CD4-positive, alpha-beta T cell treated with Interleukin-15 for 1 hour (primary cell): ENCODE measurements at places on chromosomes 4 and X.

- DNase-seq = no peak
These were observed 203.1 kb downstream of the ARHGEF9 start for GRCh38 chrX:63581906-63582305.

- no peak for DNase-seq
These were observed 28.5 kb downstream of the SRPX start for GRCh38 chrX:38192007-38192810.

- DNase-seq = no peak
These were observed 98.8 kb upstream of the IQCM start for GRCh38 chr4:149914119-149915115.

DNA sequence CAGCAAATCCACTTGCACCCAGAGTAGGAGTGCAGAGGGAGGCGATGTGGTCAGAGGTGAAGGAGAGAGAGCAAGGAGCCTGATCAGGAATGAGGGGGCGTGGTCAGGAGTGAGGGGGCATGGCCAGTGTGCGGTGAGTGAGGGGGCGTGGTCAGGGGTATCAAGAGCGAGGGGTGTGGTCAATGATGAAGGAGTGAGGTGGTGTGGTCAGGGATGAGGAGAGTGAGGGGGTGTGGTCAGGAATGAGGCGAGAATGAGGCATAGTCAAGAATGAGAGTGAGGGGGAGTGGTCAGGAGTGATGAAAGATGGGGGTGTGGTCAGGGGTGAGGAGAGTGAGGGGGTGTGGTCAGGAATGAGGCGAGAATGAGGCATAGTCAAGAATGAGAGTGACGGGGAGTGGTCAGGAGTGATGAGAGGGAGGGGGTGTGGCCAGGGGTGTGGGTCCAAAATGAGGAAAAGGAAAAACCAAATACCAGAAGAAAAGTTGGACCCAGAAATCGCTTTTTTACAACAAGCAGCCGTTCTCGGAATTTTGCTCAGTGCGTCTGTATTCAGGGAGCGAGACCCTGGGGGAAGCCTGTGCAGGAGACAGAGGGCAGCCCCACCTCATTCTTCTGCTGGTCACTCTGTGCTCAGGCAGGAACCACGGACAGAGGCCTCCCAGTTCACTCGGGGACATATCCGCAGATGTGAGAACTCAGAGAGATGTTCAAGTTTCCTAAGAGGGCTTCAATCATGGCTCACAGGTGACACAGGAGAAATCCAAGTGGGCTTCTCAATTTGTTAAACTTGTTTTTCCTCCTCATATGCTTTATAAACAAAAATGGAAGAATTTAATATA lies 47.5 kb downstream of the MAGEA1 start:
- DNase-seq = peak; percentile 45

DNA sequence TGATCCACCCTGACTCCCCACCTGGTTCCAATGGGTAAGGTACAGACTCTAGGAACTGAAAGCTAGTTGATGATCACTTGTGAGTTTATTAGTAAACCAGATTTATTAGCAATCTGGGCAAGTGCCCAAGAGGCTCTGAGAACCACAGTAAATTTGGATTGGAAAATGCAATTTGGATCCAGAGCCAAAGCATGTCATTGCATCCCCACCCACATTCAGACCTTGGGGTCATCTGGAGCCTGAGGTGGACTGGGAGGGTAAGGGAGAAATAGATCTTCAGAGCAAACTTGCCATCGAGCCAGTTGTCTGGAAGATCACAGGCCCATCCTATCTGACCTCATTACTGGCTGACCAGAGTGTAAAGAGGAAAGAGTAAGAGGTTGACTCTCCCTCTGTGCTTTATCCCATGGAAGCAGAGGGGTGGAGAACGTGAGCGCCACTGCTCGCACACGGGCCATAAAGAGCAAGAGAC lies 78.7 kb upstream of the RASGEF1B start:
- DNase-seq = no peak
